ENCODE measurements at places on chromosomes 16 and 17. TPM values are rescaled to one million over a fixed set of nuclear protein-coding genes. Genes with fewer than 3 reads are reported as not detected.

TNFRSF17 gene
- 6.6 TPM for total RNA-seq

CETP gene
- total RNA-seq, result 0.14 TPM

IL32 gene
- 562 TPM for total RNA-seq

PRRT2 gene
- 0.91 TPM for total RNA-seq

CES1 gene
- total RNA-seq, result 1.7 TPM

PTX4 gene
- total RNA-seq, result not detected

HSD17B1 gene
- 0.68 TPM for total RNA-seq

DNA sequence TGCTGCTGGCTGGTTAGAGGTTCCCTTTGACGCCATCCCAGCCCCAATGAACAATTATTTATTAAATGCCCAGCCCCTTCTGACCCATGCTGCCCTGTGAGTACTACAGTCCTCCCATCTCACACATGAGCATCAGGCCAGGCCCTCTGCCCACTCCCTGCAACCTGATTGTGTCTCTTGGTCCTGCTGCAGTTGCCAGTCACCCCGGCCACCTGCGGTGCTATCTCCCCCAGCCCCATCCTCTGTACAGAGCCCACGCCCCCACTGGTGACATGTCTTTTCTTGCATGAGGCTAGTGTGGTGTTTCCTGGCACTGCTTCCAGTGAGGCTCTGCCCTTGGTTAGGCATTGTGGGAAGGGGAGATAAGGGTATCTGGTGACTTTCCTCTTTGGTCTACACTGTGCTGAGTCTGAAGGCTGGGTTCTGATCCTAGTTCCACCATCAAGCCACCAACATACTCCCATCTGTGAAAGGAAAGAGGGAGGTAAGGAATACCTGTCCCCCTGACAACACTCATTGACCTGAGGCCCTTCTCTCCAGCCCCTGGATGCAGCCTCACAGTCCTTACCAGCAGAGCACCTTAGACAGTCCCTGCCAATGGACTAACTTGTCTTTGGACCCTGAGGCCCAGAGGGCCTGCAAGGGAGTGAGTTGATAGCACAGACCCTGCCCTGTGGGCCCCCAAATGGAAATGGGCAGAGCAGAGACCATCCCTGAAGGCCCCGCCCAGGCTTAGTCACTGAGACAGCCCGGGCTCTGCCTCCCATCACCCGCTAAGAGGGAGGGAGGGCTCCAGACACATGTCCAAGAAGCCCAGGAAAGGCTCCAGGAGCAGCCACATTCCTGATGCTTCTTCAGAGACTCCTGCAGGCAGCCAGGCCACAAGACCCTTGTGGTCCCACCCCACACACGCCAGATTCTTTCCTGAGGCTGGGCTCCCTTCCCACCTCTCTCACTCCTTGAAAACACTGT lies 11.3 kb downstream of the CX3CL1 start:
- no peak for DNase-seq
- peaks cover 11% of the 10 kb centered on the region for H3K4me1 ChIP-seq
- H3K27me3 ChIP-seq, result no peaks in the 10 kb centered on the region
- H3K27ac ChIP-seq, result no peak overlapping the region

KCNG4 gene
- total RNA-seq, result not detected

DNA sequence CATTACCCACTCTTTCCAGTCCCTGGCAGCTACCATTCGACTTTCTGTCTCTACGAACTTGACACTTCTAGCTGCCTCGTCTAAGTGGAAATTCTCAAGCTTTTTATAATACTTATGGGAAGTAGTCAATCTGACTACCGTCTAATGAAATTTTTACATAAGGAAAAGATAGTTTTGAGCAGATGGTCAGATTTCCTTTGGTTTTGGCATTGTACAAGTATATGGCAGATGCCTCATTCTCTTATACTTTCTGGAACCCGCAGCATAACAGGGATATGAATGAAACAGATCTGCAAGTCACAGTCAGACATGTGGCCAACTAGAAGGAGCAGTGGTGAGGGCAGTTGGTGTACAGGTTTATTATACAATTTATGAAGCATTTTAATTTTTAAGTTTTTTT lies 146.0 kb downstream of the PITPNC1 start:
- peaks cover 2% of the 10 kb centered on the region for H3K36me3 ChIP-seq
- DNase-seq, result no peak
- H3K4me3 ChIP-seq, result no peak overlapping the region
- peaks cover 26% of the 10 kb centered on the region for H3K4me1 ChIP-seq

DNA sequence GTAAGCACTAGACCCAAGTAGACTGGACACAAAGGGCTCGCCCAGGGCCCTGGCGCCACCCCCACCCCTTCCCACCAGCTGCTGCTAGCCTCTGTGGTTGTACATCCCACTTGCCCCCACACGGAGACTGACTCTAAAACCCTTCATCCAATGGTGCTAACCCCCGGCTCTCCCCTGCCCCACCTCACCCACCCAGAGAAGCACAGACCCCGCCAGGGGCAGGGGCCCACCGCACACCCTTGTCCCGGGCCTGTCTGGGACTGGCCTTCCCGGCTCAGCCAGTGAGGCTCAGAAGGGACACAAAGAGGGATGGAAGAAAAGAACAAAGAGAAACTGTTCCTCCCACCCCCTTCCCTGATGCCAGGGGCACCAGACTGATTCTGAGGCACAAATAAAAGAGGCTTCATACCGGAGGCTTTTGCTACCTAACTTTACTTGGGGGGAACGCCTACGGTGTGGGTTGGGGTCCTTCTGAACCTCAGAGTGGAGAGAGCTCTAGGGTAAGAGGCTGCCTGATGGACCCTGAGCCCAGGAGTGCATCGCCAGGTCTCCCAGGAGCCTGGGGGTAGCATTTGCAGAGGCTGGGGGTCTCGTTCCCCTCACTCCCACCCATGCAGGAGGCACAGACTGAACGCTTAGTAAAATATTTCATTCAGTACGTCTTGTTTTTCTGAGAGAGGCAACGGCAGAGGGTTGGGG lies 8.2 kb downstream of the CORO6 start:
- no peaks in the 10 kb centered on the region for H3K36me3 ChIP-seq
- H3K27ac ChIP-seq, result no peak overlapping the region
- no peaks in the 10 kb centered on the region for H3K27me3 ChIP-seq
- peaks cover 56% of the 10 kb centered on the region for H3K4me1 ChIP-seq
- no peak for DNase-seq

ABCA10 gene
- total RNA-seq, result 2.3 TPM

GRCh38 chr17:49817993-49818392 lies 29.5 kb downstream of the KAT7 start:
- H3K4me3 ChIP-seq, result no peak overlapping the region
- H3K27ac ChIP-seq, result peak overlapping the region; percentile 75
- peak; percentile 82 for DNase-seq

GAST gene
- not detected for total RNA-seq
